ENCODE measurements at places on chromosomes 1 and 21. TPM values are rescaled to one million over a fixed set of nuclear protein-coding genes. Genes with fewer than 3 reads are reported as not detected.

C1orf198 gene
- total RNA-seq = 7.6 TPM

LCE1B gene
- not detected for total RNA-seq

SHISA4 gene
- 0.94 TPM for total RNA-seq

P3H1 gene
- 36.0 TPM for total RNA-seq

LCE2C gene
- total RNA-seq = not detected

DCDC2B gene
- total RNA-seq = 0.21 TPM

KIF14 gene
- total RNA-seq = 20.1 TPM

GRCh38 chr1:234281826-234282489 lies 91.3 kb upstream of the COA6 start:
- peaks cover 26% of the 10 kb centered on the region for H3K27me3 ChIP-seq
- H3K4me1 ChIP-seq = no peaks in the 10 kb centered on the region
- no peak overlapping the region for H3K27ac ChIP-seq
- no peak for DNase-seq
- H3K4me3 ChIP-seq = no peak overlapping the region
- no peaks in the 10 kb centered on the region for H3K36me3 ChIP-seq

- no peaks in the 10 kb centered on the region for H3K27me3 ChIP-seq
- H3K36me3 ChIP-seq = no peaks in the 10 kb centered on the region
- H3K4me3 ChIP-seq = no peak overlapping the region
- H3K4me1 ChIP-seq = no peaks in the 10 kb centered on the region
These were observed 112.5 kb upstream of the SLC44A3 start for GRCh38 chr1:94707321-94708298.

DNA sequence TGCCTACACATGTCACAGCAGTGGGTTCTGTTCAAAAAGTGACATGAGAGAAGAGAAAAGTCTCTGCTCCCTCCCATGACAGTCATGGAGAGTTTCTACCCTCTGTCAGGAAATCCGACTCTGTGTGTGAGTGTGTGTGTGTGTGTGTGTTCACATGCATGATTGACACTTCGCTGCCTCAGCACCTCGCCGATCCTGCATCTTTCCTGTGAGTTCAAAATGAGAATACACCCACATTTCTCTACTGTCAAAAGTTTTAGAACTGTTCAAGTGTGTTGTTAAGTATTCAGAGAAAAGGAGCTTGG lies 46.2 kb upstream of the COX20 start:
- H3K27ac ChIP-seq = no peak overlapping the region
- no peak overlapping the region for H3K4me3 ChIP-seq
- DNase-seq = no peak

- H3K27ac ChIP-seq = no peak overlapping the region
- H3K27me3 ChIP-seq = peaks cover 5% of the 10 kb centered on the region
- H3K36me3 ChIP-seq = no peaks in the 10 kb centered on the region
- no peak overlapping the region for H3K4me3 ChIP-seq
- DNase-seq = no peak
These were observed 112.7 kb upstream of the JUN start for GRCh38 chr1:58896246-58897183.

GRCh38 chr21:43361127-43361492 lies 65.8 kb downstream of the SIK1 start:
- peaks cover 27% of the 10 kb centered on the region for H3K4me1 ChIP-seq
- H3K4me3 ChIP-seq = peak overlapping the region; percentile 79
- H3K36me3 ChIP-seq = no peaks in the 10 kb centered on the region
- DNase-seq = no peak
- H3K27me3 ChIP-seq = peaks cover 6% of the 10 kb centered on the region
- H3K27ac ChIP-seq = no peak overlapping the region

- DNase-seq = no peak
- no peaks in the 10 kb centered on the region for H3K27me3 ChIP-seq
- no peaks in the 10 kb centered on the region for H3K36me3 ChIP-seq
These were observed 22.9 kb downstream of the MEGF6 start for GRCh38 chr1:3588395-3588794.

DNA sequence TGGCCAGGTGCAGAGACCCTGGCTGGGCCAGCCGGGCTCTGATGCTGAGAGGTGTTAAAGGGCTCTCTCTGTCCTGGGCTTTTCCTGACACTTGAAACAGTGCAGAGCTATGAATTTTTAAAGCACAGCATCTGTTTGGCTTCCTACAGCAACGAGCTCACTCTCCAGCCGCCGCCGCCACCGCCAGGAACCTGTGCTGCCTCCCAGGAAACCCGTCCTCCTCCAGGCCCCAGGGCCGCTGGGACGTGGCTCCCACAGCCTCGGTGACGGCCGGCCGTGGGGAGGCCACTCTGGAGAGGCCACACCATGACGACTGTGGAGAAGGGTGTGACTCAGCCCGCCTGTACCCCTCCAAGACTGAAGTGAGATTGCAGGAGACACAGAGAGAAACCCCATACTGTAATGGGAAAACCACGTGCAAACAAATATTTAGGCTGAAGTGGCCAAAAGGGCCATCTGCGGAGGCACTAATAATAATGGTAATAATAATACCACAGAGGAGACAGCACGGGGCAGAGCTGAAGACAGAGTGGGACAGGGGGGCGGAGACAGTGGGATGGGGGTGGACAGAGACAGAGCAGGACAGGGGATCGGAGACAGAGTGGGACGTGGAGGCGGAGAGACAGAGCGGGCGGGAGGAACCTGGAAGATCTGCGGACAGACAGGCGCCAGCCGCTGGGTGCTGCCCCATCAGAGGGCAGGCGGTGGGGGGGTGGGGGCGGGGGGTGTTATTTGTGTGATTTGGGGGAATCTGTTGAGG lies 139.2 kb downstream of the CASZ1 start:
- H3K4me1 ChIP-seq = no peaks in the 10 kb centered on the region
- no peak overlapping the region for H3K27ac ChIP-seq
- H3K4me3 ChIP-seq = no peak overlapping the region
- DNase-seq = no peak

DNA sequence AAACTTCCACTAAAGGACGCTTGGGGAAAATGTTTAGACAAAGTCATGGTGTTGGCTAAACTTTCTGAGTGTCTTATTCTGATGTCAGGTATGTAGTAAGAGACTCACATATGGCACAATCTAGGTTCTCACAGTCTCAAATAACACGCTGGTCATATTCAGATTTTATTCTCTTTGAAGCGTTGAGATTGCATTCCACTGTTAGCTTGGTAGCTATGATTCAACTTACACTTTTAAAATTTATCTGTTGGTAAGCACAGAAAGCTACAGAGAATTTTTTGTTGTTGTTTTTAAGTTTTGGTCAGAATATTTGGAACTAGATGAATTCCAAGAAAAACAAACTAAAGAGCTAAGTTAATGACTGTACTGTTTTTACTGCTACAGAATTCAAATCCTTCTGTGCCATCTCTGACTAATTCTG lies 126.7 kb downstream of the PRRX1 start:
- no peaks in the 10 kb centered on the region for H3K36me3 ChIP-seq
- H3K4me3 ChIP-seq = no peak overlapping the region
- no peak for DNase-seq
- no peaks in the 10 kb centered on the region for H3K4me1 ChIP-seq
- H3K27ac ChIP-seq = no peak overlapping the region

- H3K4me3 ChIP-seq = no peak overlapping the region
- H3K27ac ChIP-seq = no peak overlapping the region
- H3K27me3 ChIP-seq = no peaks in the 10 kb centered on the region
These were observed 52.1 kb downstream of the GPR161 start for GRCh38 chr1:168084396-168085231.

DNA sequence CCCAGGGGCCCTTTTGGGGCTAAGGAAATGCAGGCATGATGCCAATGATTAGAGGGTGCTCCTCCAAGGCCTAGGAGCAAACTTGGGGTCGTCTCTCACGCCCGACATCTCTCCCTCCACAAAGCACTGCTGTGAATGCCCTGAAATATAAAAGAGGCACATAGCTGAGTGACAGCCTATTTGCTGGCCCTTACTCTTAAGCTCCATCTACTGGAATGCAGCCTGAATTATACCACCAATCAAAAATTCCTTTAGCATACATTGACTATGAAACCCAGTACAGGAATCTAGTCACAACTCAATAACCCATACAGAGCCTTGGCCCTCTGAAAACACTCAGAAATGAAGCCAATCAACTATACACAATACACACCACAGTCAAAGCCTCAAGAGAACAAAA lies 105.5 kb downstream of the LRIG2 start:
- peaks cover 21% of the 10 kb centered on the region for H3K27me3 ChIP-seq
- H3K4me3 ChIP-seq = no peak overlapping the region
- H3K4me1 ChIP-seq = no peaks in the 10 kb centered on the region
- H3K27ac ChIP-seq = no peak overlapping the region

GRCh38 chr1:202397256-202397655 lies 48.8 kb downstream of the PPP1R12B start:
- no peak overlapping the region for H3K27ac ChIP-seq
- H3K27me3 ChIP-seq = no peaks in the 10 kb centered on the region

DNA sequence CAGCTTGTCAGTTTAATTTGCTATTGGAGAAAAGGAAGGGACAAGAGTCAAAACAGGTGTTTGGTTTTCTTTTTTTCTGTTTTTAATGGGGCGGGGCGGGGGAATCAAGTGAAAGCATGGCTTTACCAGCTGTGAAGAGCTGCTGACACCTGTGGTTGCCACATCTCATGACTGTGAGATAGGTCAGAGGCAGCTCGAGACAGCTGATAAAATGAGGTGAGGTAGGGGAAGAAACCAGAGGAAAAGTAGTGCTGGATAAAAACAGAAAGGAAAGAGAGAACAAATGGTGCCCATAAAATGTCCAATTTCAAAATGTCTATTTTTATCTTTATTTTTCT lies 272.3 kb downstream of the NEGR1 start:
- H3K36me3 ChIP-seq = no peaks in the 10 kb centered on the region

GRCh38 chr1:41891199-41891896 lies 27.4 kb downstream of the HIVEP3 start:
- peak overlapping the region; percentile 77 for H3K4me3 ChIP-seq
- no peaks in the 10 kb centered on the region for H3K36me3 ChIP-seq
- peak; percentile 62 for DNase-seq
- H3K4me1 ChIP-seq = peaks cover 60% of the 10 kb centered on the region
- H3K27me3 ChIP-seq = no peaks in the 10 kb centered on the region

- no peak overlapping the region for H3K4me3 ChIP-seq
- H3K27ac ChIP-seq = no peak overlapping the region
- DNase-seq = no peak
- H3K36me3 ChIP-seq = no peaks in the 10 kb centered on the region
These were observed 96.1 kb downstream of the IER5 start for GRCh38 chr1:181184621-181185020.

DNA sequence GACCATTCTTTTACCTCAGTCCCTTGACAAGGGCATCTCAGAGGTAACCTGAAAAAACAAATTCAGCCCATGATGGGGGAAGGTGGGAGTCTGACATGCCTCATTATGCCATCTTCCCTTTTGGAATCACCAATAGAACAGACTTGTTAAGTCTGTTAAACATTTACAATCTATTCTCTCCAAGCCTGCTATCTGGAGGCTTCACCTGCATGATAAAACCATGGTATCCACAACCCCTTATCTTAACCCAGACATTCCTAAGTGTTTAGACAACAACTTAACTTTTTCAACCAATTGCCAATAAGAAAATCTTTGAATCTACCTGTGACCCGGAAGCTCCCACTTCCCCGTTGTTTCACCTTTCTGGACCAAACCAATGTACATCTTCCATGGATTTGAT lies 233.0 kb upstream of the CACYBP start:
- no peak overlapping the region for H3K4me3 ChIP-seq
- H3K36me3 ChIP-seq = no peaks in the 10 kb centered on the region
- no peak for DNase-seq
- H3K27ac ChIP-seq = no peak overlapping the region
- H3K4me1 ChIP-seq = peaks cover 15% of the 10 kb centered on the region
- no peaks in the 10 kb centered on the region for H3K27me3 ChIP-seq

DNA sequence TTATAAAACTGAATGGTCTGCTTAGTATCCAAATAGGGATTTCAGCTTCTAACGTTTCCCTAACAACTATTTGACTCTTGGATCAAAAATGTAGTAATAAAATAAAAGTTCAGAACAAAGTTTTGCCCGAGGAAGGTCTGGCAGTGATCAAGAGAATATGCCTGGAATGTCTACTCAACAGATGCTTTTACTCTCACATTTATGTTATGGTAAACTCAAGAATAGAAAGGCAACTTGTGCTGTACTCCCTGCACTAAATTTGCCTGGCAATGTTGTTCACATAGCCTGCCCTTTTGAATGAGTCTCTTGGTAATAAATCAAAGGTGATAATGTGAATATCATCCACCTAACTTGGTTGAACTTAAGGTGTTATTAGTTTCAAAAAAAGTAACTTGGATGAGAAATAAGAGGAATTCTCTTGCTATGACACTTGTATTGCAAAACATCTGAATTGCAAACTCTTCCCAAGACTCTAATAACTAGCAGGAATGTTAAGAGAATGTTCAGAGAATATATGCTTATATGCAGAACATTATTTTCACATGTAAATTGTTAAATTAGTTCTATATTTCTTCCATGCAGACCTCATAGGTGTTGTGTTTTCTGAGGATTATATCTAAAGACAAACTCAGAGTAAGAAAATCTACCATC lies 215.8 kb downstream of the COL24A1 start:
- DNase-seq = no peak
- H3K4me1 ChIP-seq = no peaks in the 10 kb centered on the region
- H3K27me3 ChIP-seq = no peaks in the 10 kb centered on the region

- no peaks in the 10 kb centered on the region for H3K36me3 ChIP-seq
- H3K27ac ChIP-seq = no peak overlapping the region
- no peaks in the 10 kb centered on the region for H3K4me1 ChIP-seq
- H3K4me3 ChIP-seq = no peak overlapping the region
- DNase-seq = no peak
These were observed 671.9 kb downstream of the BRINP3 start for GRCh38 chr1:189805735-189806134.

DNA sequence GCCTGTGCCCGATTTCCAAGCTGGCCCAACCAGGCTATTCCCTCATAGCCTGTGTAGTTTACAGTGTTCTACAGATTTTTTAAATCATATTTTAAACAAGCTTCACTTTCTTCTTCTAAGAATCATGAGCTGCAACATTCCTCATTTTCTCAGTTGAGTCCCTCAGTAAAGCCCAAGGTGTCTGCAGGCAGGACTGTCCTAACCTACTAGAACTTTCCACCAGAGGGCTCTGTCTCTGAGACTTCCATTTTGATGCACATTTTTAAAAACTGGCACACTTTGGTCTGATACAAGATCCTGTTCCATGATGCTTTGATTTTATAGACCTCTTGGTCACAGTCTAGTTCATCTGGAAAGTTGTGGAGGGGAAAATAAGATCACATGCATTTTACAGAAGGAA lies 21.6 kb upstream of the SLAMF6 start:
- H3K4me3 ChIP-seq = peak overlapping the region; percentile 20
- peak overlapping the region; percentile 82 for H3K27ac ChIP-seq
- peaks cover 41% of the 10 kb centered on the region for H3K4me1 ChIP-seq
- H3K27me3 ChIP-seq = no peaks in the 10 kb centered on the region
- no peak for DNase-seq
- H3K36me3 ChIP-seq = no peaks in the 10 kb centered on the region

- peaks cover 5% of the 10 kb centered on the region for H3K36me3 ChIP-seq
These were observed 20.9 kb downstream of the DPH5 start for GRCh38 chr1:101004670-101005069.

GRCh38 chr21:35015435-35016024 lies 33.6 kb downstream of the RUNX1 start:
- H3K27me3 ChIP-seq = no peaks in the 10 kb centered on the region
- H3K36me3 ChIP-seq = no peaks in the 10 kb centered on the region
- H3K27ac ChIP-seq = peak overlapping the region; percentile 72
- H3K4me3 ChIP-seq = peak overlapping the region; percentile 66
- DNase-seq = peak; percentile 64

- no peak overlapping the region for H3K4me3 ChIP-seq
- no peaks in the 10 kb centered on the region for H3K4me1 ChIP-seq
- H3K36me3 ChIP-seq = no peaks in the 10 kb centered on the region
- DNase-seq = no peak
- no peaks in the 10 kb centered on the region for H3K27me3 ChIP-seq
These were observed 60.4 kb downstream of the ALG14 start for GRCh38 chr1:95012389-95012788.
